Caco-2 (cell line): ENCODE measurements at places on chromosomes 11 and 22. TPM values are rescaled to one million over a fixed set of nuclear protein-coding genes. Genes with fewer than 3 reads are reported as not detected.

Gene MMP11
- total RNA-seq = 11.3 and 11.6 TPM in 2 replicates

Gene CARD10
- total RNA-seq = 26.5 and 31.7 TPM in 2 replicates

Gene THAP12
- total RNA-seq = 99.9 and 102 TPM in 2 replicates

Gene TREH
- not detected in 2 replicates for total RNA-seq

Gene PHOX2A
- total RNA-seq = not detected in 2 replicates

Gene TNNI2
- total RNA-seq = 5.7 and 8.6 TPM in 2 replicates

Gene MOGAT2
- total RNA-seq = 0.39 and 0.56 TPM in 2 replicates

Gene OR4C45
- total RNA-seq = not detected in 2 replicates

Gene SERPING1
- total RNA-seq = 3.2 and 3.8 TPM in 2 replicates

Gene LRP4
- 9.3 and 11.1 TPM in 2 replicates for total RNA-seq

Gene SGSM1
- total RNA-seq = 5.5 and 6.1 TPM in 2 replicates

Gene DNAL4
- total RNA-seq = 8.1 and 9.2 TPM in 2 replicates

Gene RAB6A
- 210 and 227 TPM in 2 replicates for total RNA-seq

Gene MAPK11
- 1.3 and 1.4 TPM in 2 replicates for total RNA-seq

Gene APOL4
- total RNA-seq = not detected in 2 replicates

Gene PISD
- total RNA-seq = 56.7 and 58.7 TPM in 2 replicates

Gene PGR
- not detected in 2 replicates for total RNA-seq

Gene OR6A2
- not detected in 2 replicates for total RNA-seq

Gene TSGA10IP
- total RNA-seq = 0.79 TPM in 1 of 2 replicates, not detected in the other

Gene CABP4
- not detected in 2 replicates for total RNA-seq

Gene LRRC56
- 4.3 and 4.4 TPM in 2 replicates for total RNA-seq

Gene TIGD3
- 3.0 and 3.2 TPM in 2 replicates for total RNA-seq

Gene DRAP1
- 91.0 and 93.1 TPM in 2 replicates for total RNA-seq

Gene IL18BP
- 34.7 and 37.7 TPM in 2 replicates for total RNA-seq

Gene DYNC2H1
- total RNA-seq = 5.9 and 6.5 TPM in 2 replicates

Gene OMP
- 0.70 and 2.5 TPM in 2 replicates for total RNA-seq

Gene LRRC75B
- total RNA-seq = 18.6 and 20.4 TPM in 2 replicates

Gene ATF4
- 610 and 647 TPM in 2 replicates for total RNA-seq

Gene OR6T1
- total RNA-seq = not detected in 2 replicates

Gene FGF19
- total RNA-seq = 1.1 and 1.7 TPM in 2 replicates

Gene SYT9
- not detected in 2 replicates for total RNA-seq

Gene OR51B5
- not detected in 2 replicates for total RNA-seq

Gene MADD
- 63.8 and 65.9 TPM in 2 replicates for total RNA-seq

Gene ADM2
- 28.8 and 30.5 TPM in 2 replicates for total RNA-seq

Gene IL18
- 32.8 and 36.5 TPM in 2 replicates for total RNA-seq

Gene MRGPRF
- 0.14 TPM in 1 of 2 replicates, not detected in the other for total RNA-seq

Gene NAALAD2
- total RNA-seq = 139 and 142 TPM in 2 replicates

Gene PGA4
- total RNA-seq = not detected in 2 replicates

Gene RPS6KA4
- total RNA-seq = 95.7 and 98.6 TPM in 2 replicates

Gene VPREB1
- not detected in 2 replicates for total RNA-seq

Gene SERPIND1
- total RNA-seq = 1.3 and 1.5 TPM in 2 replicates

Gene ABCG4
- total RNA-seq = 0.18 TPM in 1 of 2 replicates, not detected in the other

Gene ADAMTS8
- total RNA-seq = not detected in 2 replicates

Gene IGSF22
- not detected in 2 replicates for total RNA-seq

Gene SLC5A1
- total RNA-seq = 0.23 and 0.81 TPM in 2 replicates
